ENCODE measurements at places on chromosomes 2 and 18.

- no peak for DNase-seq
These were observed 17.3 kb downstream of the ZBTB7C start for GRCh38 chr18:48391868-48392267.

- DNase-seq: no peak
These were observed 257.3 kb downstream of the GLI2 start for GRCh38 chr2:120992791-120993555.

DNA sequence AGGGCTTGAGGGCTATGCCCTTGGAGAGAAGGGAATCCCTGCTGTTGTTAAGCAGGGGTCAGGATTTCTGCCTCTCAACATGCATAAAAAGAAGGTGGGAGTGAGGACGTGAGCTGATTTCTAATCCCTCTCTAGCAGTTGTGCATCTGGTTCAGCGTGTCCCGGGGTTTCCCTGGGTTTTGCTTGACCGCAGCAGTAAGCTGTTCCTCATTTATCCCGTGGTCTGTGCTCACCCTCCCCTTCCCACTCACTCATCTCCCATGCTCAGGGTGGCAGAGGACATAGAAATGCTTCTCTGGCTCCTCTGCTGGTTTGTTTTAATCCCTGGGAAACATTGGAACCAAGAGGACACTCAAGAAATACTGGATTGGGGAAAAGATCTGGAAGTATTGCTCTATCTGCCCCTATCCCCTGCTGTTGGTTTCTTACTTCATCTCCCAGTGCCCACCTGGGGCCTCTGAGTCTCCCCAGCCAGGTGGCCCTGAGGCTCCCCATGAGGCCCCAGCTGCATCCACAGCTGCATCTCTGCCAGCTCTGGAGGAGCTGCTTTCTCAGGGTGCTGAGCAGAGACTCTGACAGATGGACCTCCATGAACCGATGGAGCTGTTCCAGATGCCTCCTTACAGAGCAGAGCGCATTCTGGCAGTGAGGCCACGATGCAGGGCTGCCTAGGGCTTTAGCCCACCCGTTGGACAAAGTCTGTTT is 36.1 kb downstream of the TET3 start:
- no peak for DNase-seq

GRCh38 chr2:98665677-98666076 is 57.3 kb downstream of the UNC50 start:
- no peak for DNase-seq

GRCh38 chr2:221588306-221588985 is 16.3 kb upstream of the EPHA4 start:
- DNase-seq: no peak

- DNase-seq: no peak
These were observed 23.7 kb downstream of the PGAP1 start for GRCh38 chr2:196902828-196903227.

- DNase-seq: no peak
These were observed 182.1 kb downstream of the ETAA1 start for GRCh38 chr2:67579216-67579615.

DNA sequence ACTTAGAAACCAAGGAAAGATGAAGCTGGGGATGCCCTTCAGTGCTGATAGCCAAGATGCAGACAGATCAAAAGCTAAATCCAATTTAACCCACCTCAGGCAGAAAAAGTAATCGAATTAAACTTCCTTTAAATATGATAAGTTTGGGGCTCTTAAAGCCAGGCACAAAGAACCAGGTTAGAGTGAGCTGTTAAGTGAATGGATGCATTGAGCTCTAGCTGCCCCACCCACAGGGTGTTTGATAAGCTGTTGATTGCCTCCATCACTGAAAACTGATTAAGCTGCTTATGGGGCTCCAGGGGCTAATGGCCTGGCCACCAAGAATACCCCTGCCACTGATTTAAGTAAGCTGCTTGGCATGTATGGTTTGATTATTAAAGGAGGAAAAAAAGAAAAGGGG is 119.8 kb downstream of the PLEKHM3 start:
- no peak for DNase-seq

DNA sequence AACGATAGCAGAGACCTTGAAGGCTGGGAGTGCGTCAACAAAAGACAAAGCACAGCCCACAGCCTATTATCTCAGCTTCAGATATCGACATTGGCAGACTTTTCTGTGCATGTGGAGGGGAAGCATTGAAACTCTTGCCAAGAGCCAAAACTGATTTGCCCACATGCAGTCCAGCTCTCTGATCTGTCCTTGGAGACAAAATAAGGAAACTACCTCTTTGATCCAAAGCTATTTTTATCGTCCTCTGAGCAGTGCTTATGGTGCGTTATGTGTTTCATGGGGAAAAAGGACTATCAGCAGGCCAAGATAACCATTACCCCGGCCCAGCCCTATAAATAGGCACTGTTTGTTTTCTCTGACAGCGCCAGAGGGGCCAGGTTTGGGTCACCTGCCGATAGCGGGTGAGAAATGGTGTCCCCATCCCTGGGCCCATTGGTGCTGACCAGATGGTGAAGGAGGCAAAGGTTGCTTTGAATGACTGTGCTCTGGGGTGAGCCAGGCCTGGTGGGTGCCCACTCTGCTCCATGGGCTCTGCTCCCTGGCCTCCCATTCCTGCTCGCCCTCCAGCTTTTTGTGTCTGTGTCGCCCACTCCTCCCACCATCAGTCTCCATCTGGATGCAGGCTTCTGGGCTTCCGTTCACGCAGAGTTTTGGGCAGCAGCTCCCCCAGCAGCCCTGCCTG is 176.1 kb upstream of the HS6ST1 start:
- DNase-seq: no peak

- no peak for DNase-seq
These were observed 55.4 kb upstream of the THUMPD2 start for GRCh38 chr2:39834426-39834825.
